ENCODE measurements at places on chromosomes 7 and 10.
A peak's percentile ranks its signal among the peaks of the same experiment; 100 is the strongest.

DNA sequence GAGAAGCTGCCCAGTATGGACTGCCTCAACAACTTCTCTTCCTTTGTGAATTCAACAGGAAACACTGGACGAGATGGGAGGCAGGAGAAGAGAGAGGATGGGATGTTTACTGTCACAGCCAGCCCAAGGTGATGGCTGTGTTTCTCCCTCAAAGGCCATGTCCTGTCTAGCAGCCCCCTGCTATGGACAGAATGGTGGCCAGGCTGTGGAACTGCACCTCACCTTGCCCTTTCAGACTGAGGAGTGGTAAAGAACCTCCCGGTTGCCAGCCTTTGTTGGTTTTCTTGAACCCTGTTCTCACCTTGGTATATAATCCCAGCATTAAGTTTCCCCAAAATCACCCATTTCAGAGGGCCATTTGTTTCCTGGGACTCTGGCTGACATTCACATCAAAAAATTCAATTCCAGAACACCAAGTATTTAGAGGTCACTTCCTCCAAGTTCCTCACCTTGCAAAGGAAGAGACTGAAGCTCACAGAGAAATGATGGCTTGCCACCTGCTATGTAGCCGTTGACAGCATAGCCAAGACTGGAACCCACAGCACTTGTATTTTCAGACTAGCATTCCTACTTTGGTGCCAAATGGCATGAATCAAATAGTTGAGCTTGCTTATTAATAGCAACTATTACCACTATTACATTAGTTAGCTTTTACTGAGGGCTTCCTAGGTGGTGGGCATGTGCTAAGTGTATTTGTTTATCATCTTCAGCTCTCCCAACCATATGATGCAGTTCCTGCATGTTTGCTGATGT lies 224.0 kb upstream of the GRB10 start:
- no peak for DNase-seq
- H3K36me3 ChIP-seq, result no peaks in the 10 kb centered on the region
- H3K4me1 ChIP-seq, result no peaks in the 10 kb centered on the region

DNA sequence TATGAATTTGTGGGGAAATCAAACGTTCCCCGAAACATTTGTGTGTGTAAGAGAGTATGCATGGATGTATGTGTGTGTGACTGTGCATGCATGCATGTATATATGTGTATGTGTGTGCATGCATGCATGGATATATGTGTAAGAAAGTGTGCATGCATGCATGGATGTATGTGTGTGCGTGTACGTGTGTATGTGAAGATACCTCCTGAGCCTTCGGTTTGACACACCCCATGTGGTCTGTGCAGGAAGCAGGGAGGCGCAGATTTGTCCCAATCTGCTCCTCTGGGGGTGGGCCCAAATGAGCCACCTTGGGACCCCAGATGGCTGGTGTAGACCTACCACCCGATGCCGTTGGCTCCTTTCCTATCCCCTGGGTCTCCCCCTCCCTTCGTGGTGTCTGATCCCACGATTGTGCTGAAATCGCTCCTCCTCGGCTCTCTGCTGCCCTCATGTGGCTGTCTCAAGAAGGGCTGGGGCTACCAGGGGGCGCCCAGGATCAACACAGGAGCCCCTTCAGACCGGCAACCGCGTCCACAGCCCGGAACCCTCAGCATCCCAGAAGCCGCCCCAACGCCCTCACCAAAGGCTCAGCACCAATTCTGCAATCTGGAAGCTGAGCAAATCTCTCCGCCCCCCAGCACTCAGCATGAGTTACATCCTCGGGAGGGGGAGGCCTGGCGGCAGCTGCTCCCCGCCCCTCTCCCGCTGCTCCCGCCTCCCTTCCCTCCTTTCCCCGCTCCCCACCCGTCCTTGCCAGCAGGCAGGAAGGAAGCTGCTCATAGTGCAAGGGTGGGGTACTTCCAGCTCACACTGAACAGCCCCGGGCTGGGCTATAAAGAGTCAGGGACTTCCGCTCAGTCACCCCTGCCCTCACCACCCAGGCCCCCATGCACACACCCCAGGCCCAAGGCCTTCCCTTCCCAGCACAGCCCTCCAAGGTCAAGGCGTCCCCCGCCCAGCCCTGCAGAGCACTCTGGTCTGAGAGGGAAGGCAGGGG lies 2.3 kb upstream of the NOS3 start:
- peak; percentile 54 for DNase-seq
- H3K4me1 ChIP-seq, result no peaks in the 10 kb centered on the region
- no peaks in the 10 kb centered on the region for H3K36me3 ChIP-seq
- H3K4me3 ChIP-seq, result no peak overlapping the region
- H3K27ac ChIP-seq, result no peak overlapping the region

GRCh38 chr7:156833312-156833711 lies 59.7 kb downstream of the LMBR1 start:
- peaks cover 4% of the 10 kb centered on the region for H3K36me3 ChIP-seq
- H3K27me3 ChIP-seq, result no peaks in the 10 kb centered on the region
- H3K4me1 ChIP-seq, result no peaks in the 10 kb centered on the region
- no peak overlapping the region for H3K27ac ChIP-seq
- H3K4me3 ChIP-seq, result no peak overlapping the region

DNA sequence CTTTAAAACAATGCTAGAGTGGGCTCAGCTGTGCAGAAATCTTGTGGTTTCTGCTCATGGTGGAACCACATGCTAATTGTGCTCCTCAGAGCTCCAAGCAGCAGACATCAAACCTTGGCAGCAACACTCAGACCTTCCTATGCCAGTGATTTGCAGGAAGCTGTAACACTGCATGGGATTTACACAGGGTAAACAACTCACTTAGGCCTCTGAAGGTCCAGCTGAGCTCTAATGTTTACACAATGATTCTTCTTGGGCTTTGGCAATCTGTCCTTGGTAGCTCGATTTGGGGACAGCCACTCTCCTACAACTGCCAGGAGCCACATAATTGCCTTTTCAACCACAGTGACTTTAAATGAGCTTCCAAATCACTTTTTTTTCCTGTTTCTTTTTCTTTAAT lies 97.7 kb upstream of the PDLIM1 start:
- H3K4me3 ChIP-seq, result no peak overlapping the region
- peaks cover 75% of the 10 kb centered on the region for H3K4me1 ChIP-seq
- H3K27ac ChIP-seq, result peak overlapping the region; percentile 78
- peak; percentile 79 for DNase-seq
- H3K36me3 ChIP-seq, result peaks cover 45% of the 10 kb centered on the region

- no peak overlapping the region for H3K4me3 ChIP-seq
- no peak for DNase-seq
- no peak overlapping the region for H3K27ac ChIP-seq
- no peaks in the 10 kb centered on the region for H3K4me1 ChIP-seq
These were observed 119.1 kb upstream of the PFKP start for GRCh38 chr10:2948127-2948854.

GRCh38 chr7:636396-636795 lies 90.1 kb upstream of the DNAAF5 start:
- no peaks in the 10 kb centered on the region for H3K27me3 ChIP-seq
- H3K4me1 ChIP-seq, result no peaks in the 10 kb centered on the region
- H3K36me3 ChIP-seq, result no peaks in the 10 kb centered on the region
- peak; percentile 78 for DNase-seq

Measured in tibial artery (tissue), 4 donors.